ENCODE measurements at places on chromosomes 5 and 9.

DNA sequence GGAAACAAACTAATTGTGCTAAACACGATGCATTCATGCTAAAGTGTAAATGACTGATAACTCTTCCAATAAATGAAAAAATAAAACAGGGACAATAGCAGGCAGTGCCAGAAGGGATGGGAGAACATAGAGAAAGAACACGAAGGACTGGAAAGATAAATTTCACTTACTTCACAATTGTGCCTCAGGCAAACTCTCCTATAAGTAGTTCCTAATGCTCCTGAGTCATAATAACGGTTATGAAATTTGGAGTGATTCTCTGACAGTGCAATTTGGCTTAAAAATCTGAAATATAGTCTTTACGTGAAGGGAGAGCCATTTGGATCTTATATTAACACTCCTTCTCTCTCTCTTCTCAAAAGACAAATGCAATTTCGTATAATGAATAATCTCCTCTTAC lies 2218.5 kb downstream of the MAT2B start:
- DNase-seq = no peak

DNA sequence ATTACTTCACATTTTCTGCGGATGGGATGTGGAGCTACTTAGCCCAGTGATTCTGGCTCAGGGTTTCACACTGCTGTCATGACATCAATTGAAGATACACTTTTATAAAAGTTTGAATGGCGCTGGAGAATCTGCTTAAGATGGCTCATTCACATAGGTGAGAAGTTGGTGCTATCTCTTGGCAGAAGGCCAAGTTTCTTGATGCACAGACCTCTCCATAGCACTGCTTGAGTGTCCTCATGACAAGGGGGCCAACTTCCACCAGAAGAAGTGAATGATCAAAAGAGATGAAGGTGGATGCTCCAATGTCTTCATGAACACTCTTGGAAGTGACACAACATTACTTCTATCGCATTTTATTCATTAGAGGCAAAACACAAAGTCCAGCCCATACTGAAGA lies 403.7 kb upstream of the CCNG1 start:
- no peak for DNase-seq

DNA sequence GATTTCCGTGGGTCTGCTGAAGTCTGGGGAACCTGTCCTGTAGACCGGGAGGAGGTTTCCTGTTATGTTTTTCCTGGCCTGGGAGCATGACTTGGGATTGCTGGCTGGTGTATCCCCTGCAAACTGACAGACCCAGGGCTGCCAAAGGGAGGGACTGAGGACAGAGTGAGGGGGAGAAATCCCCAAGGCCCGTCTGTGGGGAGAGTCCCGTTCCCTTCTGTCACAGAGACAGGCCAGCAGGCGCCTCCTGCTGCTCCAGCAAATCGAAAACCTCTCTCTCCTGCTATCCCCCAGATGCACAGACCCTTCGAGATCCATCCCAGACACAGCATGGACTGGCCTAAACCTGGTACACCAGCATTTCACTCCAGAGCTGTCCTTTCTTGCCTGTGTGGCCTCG lies 56.2 kb upstream of the ALDH1B1 start:
- DNase-seq = no peak

DNA sequence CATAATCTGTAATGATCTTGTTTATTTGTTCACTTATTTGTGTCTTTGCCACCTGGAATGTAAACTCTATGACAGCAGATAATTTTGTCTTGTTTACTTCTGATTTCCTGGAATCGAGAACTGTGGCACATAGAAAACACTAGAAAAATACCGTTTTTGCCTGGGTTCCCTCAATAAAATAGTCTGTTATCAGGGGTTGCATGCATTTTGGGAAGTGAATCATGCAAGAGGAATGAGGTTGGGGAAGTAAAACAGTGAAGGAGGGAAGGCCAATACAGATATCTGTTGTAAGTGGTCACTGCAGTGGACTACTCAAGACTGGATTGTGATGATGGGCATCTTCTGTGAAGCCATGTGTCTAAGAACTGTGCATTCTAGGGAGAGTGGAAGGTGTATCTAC lies 45.2 kb upstream of the IL6ST start:
- no peak for DNase-seq

DNA sequence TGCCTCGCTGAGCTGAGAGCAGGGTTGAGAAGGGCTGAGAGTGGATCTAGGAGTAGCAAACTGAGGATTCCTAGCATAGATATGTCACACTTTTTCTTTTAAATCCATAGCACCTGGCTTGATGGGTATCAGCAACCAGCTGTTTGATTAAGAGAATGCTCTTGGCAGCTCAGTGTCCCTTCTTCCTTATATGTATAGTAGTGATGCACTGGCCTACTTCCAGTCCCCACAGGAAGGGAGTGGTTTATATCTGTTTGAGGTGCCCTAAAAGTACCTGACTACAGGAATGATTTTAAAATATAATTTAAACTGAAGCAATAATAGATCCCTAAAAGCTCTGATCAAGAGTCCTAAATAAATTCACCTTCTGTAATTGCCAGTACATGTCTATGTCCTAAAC lies 546.8 kb upstream of the ZNF608 start:
- no peak for DNase-seq

DNA sequence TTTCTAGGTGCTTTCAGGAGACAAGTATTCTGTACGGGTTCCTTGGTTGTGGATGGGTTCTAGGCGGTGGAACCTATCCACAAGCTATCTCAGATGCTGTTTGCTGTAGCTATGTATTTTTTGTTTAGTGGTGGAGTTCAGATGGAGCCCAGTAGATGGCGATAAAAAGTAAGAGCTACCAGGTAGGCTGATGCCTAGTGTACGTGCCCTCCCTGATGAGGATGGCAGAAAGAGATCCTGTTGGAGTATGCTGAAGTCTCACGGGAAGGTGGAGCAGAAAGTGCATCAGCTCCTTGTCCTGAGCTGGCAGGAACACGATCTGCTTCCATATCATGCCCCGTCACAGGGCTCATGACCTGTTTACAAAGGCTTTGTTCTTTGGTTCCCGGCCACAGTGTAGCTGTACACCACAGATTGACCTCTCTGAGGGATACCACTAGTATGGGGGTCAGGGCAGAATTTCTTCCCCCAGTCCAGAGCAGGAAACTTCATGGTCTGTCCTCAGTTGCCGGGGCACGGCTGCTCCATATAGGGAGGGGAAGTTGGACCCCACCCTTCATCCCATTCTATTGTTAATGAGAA lies 12.6 kb upstream of the UGT3A2 start:
- DNase-seq = no peak
